ENCODE measurements at places on chromosomes 2 and 18. TPM values are rescaled to one million over a fixed set of nuclear protein-coding genes. Genes with fewer than 3 reads are reported as not detected.

GRCh38 chr2:105675841-105676240, 68.9 kb upstream of the NCK2 start:
- no peak for DNase-seq

DNA sequence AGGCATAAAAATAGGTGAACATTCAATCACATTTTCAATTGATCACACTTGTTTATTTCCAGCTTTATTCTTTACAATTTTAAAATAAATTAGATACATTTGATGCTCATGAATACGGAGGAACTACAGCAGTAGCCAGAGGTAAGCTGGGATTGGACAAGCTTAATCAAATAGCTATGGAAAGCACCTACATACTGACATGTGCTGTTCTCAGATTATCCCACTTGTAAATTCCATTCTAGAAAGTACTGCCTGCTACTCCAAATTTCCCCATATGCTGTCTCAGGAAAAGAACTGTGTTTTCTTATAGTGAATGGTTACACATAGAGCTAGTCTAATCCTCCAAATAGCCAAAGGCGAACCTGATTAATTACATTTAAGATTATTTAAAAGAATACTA, 24.2 kb downstream of the PELI1 start:
- DNase-seq: no peak

- no peak for DNase-seq
Measured at GRCh38 chr2:194494401-194494800, 1162.6 kb upstream of the SLC39A10 start.

Gene SERPINB13
- 0.46 TPM for total RNA-seq

GRCh38 chr2:181374781-181375675, 82.2 kb upstream of the ITGA4 start:
- DNase-seq: no peak

Gene ALK
- 0.24 TPM for total RNA-seq

Gene RAX
- total RNA-seq: not detected

DNA sequence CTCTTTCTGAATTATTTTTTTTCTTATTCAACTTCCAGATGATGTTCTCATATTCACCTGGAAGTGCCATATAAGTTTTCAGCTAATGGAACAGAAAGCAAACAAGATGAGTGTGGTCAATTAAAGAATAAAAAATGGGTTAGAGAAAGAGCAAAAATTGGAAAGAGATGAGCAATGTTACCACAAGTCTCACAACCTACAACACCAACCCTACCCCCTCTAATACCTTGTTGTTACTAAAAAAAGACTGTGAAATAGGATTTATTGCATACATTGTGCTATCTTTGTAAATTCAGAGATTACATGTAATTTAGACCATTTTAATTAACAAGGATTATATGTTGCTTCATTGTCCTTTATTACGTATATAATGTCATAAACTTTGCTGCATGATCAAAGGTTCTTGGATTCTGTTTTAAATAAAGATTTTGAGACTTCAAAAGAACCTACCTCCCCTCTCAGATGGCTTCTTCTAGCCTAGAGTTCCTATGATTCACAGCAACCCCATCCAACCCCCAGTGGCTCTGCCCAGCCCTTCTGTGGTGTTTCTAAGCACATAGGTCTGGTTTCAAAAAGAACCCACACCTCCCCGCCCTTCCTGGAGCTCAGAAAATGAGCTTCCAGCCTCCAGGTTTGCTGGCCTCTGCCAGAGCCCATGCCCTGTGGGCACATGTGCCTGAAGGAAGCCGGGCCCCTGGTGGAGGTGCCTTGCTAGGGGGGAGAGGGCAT, 24.7 kb downstream of the LGALSL start:
- no peak for DNase-seq

GRCh38 chr2:36177282-36177681, 178.3 kb upstream of the CRIM1 start:
- DNase-seq: no peak

DNA sequence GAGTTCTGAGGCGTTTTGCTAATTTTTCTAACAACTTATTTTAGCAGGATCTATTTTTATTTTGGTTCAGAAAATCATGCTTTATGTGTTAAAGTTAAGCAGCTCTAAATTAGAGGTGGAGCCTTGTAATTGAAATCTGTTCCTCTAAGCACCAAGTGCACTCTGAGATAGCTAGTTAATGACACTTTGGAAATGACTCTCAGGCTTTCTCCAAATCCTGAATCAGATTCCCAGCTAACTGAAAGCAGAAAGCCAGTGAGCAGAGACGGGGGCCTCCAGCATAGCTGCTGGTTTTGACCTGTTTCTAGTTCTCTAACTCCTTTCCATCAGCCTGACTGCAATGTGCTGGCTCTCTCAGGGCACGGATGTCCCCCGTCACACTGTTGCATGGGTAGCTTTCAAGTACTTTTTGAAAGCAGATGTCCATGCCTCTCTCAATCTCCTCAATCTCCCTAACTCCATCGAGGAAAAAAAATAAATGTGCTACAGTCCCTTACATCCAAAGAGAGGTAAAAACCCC, 326.5 kb downstream of the SATB2 start:
- DNase-seq: no peak

Gene GLB1L
- total RNA-seq: 20.3 TPM

- DNase-seq: no peak
Measured at GRCh38 chr2:173370198-173370597, 15.5 kb downstream of the CDCA7 start.

Gene SERPINB5
- total RNA-seq: not detected

GRCh38 chr2:105999211-105999989, 194.7 kb downstream of the UXS1 start:
- no peak for DNase-seq

DNA sequence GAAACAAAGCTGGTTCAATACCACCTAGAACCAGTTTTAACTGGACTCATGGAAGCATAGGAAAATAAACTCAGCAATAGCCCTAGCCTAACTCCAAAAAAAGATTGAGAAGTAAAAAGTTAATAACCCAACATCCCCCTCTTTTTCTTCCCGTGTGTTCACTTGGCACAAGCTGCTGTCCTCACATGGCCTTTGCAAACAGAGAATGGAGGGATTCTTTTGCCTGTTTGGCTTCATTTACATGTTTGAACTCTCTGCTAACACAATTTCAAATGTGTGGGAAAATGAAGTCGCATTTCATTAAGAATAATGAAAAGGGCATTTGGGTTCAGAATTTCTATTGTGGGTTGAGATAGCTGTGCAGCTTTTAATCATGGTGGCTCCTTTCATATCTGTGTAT, 589.2 kb upstream of the LRRTM1 start:
- no peak for DNase-seq

GRCh38 chr2:45885171-45885621, 233.7 kb downstream of the PRKCE start:
- DNase-seq: no peak

DNA sequence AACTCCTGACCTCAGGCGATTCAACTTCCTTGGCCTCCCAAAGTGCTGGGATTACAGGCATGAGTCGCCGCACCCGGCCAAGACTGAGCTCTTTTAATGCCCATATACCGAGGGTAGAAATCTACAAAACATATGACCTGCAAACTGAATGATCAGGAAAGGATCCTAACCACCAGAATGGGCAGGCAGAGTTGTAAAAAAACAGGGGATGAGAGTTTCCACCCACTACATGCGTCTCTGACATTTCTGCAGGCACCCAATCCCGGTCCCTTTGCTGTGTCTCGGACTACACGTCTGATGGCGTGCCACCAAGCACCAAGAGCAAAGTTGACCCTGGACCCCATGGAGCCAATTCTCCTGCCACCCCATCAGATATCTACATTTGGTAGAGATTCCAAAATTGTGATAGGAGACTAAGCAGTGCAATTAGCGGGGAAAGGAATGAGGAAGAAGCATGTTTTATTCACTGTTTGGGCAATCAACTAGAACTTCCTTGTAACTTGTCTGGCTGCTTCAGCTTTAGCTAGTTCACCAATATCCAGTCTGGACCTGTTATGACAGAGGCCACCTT, 74.1 kb downstream of the ATP8B1 start:
- no peak for DNase-seq

Gene CHRND
- not detected for total RNA-seq

DNA sequence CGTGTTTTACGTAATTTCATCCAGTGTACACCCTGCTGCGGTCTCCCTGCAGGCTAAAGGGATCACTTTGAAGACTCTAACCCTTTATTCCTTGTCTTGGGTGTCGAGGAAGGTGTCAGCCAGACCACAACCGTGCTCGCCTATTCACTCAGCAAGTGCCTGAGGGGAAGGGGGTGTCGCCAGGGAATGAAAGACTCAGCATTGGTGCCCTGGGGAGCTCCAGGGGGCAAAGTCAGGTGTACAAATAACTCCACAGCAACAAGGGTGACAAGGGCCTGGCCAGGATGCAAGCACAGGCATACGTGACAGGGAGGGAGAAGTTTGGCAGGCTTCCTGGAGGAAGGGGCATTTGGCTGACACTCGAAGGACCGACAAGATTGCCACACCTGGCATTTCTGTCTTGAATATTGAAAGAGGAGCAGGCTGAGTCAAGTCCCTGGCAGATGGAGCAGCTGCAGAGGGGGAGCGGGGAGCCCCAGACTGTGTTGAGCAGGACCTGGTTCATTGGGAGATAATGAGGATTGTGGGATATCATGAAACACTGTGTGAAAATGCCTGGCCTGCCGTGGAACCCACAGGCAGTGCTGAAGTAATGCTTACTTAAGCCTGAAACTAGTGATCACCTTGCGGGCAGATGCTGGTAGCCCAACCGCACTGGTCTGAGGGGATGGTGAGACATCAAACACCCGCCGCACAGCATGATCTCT, 93.9 kb downstream of the RHOB start:
- no peak for DNase-seq

- no peak for DNase-seq
Measured at GRCh38 chr18:11909591-11910026, 1.5 kb upstream of the MPPE1 start.

GRCh38 chr2:235543128-235543750, 49.4 kb downstream of the AGAP1 start:
- no peak for DNase-seq

GRCh38 chr2:148526509-148527346, 117.8 kb upstream of the EPC2 start:
- no peak for DNase-seq

- no peak for DNase-seq
Measured at GRCh38 chr18:61898640-61899101, 5.9 kb upstream of the RNF152 start.

DNA sequence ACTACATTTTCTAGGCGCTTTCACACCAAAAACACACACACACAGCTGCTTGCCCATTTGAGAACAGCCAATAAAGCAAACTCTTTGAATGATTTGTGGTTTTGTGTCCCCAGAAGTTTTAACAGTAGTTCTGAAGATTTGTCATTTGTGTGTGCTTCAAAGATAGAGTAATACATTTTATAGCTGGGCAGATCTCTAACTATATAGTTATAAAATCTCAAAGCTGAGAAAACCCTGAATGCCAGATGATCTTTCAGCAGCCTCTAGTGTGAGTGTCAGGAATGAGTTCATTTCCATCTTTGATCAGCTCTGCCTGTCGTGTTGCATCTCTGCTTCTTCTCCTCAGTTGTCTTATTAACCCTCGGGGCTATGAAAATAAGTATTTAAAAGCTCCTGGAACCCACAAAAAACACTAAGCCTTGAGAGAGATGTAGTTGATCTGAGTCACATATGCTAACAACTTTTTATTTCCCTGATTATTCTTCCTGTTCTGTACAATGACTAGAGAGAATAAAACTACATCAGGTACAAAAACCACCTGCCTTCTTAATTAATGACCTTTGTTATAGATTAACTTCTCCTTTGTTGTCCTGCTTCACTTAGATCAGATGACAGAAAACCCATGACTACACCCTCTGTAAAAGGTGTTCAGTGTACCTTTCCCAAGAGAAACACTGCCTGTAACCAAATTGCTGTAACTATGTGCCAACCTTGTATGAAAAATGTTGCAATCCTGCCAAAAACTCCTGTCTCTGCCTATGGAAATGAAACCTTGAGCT, 30.0 kb upstream of the SLC3A1 start:
- no peak for DNase-seq

Gene TCF7L1
- 29.8 TPM for total RNA-seq

Gene NR4A2
- 259 TPM for total RNA-seq
